ENCODE measurements at places on chromosomes 2 and 18. TPM values are rescaled to one million over a fixed set of nuclear protein-coding genes. Genes with fewer than 3 reads are reported as not detected.

The HTR2B gene
- total RNA-seq: not detected

The RGPD4 gene
- total RNA-seq: not detected

- peaks cover 37% of the 10 kb centered on the region for H3K4me1 ChIP-seq
- H3K27ac ChIP-seq: no peak overlapping the region
- H3K27me3 ChIP-seq: no peaks in the 10 kb centered on the region
- no peaks in the 10 kb centered on the region for H3K36me3 ChIP-seq
Observed at GRCh38 chr2:20180676-20181648, 44.0 kb downstream of the SDC1 start.

- H3K27me3 ChIP-seq: no peaks in the 10 kb centered on the region
- H3K4me1 ChIP-seq: peaks cover 19% of the 10 kb centered on the region
- no peaks in the 10 kb centered on the region for H3K36me3 ChIP-seq
- DNase-seq: peak; percentile 29
- H3K4me3 ChIP-seq: no peak overlapping the region
Observed at GRCh38 chr2:127404466-127405254, 13.6 kb upstream of the PROC start.

DNA sequence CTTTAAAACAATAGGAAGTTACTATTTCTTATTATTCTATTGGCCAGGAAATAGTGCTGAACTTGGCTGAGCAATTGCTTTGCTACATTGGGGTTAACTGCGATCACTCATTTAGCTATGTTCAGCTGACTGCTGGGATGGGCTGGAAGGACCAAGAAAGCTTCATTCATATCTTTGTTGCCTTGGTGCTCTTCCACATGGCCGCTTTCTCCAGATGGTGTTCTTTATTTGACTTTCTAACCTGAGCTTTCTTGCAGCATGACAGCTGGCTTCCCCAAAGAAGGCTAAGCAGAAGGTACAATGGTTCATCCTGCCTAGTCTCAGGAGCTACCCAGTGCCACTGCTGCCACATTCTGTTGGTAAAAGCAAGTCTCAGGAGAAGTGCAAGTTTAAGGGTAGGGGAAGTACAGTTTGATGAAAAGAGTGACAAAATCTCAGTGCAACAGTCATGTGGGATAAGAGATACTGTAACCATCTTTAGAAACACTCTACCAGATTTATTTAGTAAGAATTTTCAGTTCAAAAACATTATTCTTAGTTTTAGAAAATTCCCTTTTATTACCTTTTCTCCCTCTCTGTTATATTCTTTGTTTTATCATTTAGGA is 180.6 kb upstream of the RBMS1 start:
- no peaks in the 10 kb centered on the region for H3K27me3 ChIP-seq
- H3K36me3 ChIP-seq: no peaks in the 10 kb centered on the region
- no peak for DNase-seq
- H3K27ac ChIP-seq: no peak overlapping the region
- no peaks in the 10 kb centered on the region for H3K4me1 ChIP-seq

DNA sequence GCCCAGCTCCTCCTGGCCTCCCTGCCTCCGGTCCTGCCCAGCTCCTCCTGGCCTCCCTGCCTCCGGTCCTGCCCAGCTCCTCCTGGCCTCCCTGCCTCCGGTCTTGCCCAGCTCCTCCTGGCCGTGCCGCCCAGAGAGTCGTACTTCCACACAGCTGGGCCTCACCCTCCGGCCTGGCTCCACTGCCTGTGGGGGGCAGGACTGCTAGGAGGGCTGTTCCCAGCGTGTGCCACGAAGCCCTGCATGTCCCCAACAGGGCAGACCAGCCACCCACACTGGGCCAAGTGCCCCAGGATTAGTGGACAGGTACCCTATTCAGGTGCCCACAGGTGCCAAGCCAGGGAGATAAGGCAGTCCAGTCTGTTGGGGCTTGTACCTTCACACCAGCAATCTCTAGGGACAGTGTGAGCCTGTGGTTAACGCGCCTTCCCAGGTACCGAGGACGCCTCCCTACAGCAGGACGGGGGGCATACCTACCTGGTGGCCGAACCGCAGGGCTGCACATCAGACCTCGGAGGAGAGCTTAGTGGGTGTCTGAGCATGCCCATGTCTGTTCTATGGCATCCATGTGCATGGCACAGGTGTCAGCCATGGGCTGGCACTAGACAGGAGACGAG is 5.3 kb downstream of the GPC1 start:
- H3K4me1 ChIP-seq: peaks cover 21% of the 10 kb centered on the region
- peaks cover 8% of the 10 kb centered on the region for H3K36me3 ChIP-seq
- H3K4me3 ChIP-seq: no peak overlapping the region

DNA sequence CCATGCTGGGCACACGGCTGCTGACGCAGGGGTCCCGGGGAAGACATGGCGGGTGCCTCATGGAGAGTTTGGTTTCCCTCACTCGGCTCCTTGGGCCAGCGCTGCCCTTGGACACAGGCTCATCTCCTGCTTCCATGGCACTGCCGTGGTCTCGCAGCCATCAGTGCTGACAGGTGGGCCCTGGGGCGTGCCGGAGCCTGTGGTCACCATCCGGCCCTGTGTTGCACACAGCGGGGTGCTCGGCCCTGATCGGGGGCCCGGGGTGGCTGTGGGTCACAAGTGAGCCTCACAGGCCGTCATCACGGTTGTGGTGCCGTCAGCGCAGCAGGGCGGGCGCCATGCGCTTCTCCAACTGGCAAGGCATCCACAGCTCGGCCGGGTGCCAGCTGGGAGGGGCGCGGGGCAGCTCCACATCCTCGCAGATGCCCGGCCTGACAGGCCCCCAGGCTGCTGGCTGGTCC is 582 bp downstream of the RTP5 start:
- peaks cover 48% of the 10 kb centered on the region for H3K27me3 ChIP-seq
- H3K27ac ChIP-seq: no peak overlapping the region
- no peak overlapping the region for H3K4me3 ChIP-seq
